ENCODE measurements at places on chromosomes 4 and X.

DNA sequence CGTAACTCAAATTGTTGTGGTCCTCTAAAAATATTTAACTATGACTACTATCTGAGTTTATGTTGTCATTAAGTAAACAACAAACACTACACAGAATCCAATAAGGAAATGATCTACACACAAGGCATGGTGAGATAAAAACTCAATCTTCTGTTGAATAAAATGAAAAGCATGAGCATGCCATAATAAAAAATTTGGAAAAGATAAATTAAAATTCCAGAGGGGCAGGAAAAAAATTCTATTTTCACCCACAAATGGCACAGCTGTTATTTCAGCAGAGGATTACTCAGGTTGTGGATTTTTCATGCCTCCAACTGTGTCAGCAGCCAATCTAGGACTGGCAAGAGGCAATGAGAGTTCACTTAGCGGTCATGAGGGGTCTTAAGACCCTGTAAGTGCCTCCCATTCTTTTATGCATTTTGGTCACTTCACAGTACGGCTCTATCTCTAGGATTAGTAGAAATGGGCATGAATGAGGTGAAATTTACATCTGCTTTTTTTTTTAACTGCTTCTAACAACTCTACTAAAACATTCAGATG, 639.8 kb upstream of the DIPK2B start:
- DNase-seq = no peak

GRCh38 chr4:141643557-141643956, 7.2 kb downstream of the IL15 start:
- no peak for DNase-seq

DNA sequence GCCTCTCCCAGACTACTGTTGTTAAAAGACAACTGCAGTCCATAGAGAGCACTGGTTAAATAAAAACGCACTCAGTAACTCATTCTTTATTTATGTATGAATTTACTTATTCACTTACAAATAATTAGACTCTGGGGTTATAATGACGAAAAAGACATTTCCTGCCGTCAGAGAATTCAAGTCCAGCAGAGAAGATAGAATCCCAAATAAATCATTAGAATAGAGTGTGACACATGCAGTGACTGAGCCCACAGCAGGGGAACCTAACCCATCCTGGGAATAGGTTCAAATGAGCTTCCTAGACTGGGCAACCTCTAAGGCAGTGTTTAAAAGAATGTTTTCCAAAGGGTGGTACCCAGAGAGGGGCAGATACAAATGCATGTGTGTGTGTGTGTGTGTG, 53.9 kb downstream of the FGFBP1 start:
- DNase-seq = no peak

GRCh38 chr4:172830295-172830764, 338.3 kb upstream of the GALNT7 start:
- DNase-seq = no peak

- no peak for DNase-seq
Observed at GRCh38 chrX:25020905-25021449, 5.2 kb upstream of the ARX start.

- DNase-seq = no peak
Observed at GRCh38 chrX:86369847-86370630, 221.8 kb downstream of the DACH2 start.

DNA sequence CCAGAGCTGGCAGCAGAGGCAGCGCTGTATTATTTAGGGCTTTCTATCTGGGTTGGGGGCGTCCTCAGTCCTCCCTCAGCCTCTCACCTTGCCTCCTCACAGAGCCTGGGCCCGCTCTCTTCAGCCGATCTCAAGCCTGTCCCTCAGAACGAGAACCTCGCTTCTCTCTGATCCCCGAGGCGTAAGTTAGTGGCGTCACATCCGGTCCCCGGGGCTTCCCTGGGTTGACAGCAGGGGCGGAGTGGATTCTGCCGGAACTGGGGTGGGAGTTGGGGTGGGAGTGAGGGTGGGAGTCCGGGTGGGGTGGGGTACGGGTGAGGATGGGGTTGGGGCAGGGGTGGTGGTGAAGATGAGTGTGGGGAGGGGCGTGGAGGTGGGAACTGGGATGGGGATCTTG, at the start of gene MAGEA10:
Gene MAGEA10, minus strand, starts transcription at position 190 of the 397 bp plus-strand sequence. CDS start 2,957 bp downstream, outside the sequence.
- DNase-seq = no peak

DNA sequence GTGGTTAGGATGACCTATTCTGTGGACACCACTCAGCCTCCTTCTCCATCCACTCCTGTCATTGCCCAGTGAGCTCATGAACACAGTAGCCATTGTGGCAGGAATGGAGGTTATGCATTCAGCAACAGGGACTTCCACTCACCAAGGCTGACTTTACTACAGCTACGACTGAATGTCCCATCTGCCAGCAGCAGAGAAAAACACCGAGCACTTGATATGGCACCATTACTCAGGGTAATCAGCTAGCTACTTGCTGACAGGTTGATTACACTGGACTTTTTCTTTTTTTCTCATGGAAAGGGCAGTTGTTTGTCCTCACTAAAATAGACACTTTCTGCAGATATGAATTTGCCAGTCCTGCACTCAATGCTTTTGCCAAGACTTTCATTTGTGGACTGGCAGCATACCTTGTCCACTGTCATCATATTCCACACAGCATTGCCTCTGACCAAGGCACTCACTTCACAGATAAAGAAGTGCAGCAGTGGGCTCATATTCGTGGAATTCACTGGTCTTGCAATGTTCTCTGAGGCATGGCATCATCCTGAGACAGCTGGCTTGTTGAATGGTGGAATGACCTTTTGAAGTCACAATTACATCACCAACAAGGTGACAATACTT, 37.3 kb upstream of the UGT2B4 start:
- no peak for DNase-seq

DNA sequence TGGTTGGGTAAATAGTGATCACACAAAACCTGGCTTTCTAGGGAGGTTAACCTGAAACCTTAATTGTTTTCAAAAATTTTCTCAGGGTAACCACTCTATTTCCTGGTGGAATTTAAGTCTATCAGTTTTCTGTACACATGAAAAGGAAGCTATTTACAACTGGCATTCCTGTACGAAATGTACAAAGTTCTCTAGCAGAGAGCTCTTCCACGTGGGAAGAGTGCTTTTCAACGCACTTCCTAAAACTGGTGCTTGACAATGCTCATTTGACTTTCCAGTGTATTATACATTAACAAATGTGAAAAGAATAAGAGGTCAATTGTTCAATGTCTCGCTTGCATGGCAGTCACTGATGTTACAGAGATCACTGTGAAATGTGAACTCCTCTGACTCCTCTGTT, 2.8 kb upstream of the SOD3 start:
- DNase-seq = no peak

DNA sequence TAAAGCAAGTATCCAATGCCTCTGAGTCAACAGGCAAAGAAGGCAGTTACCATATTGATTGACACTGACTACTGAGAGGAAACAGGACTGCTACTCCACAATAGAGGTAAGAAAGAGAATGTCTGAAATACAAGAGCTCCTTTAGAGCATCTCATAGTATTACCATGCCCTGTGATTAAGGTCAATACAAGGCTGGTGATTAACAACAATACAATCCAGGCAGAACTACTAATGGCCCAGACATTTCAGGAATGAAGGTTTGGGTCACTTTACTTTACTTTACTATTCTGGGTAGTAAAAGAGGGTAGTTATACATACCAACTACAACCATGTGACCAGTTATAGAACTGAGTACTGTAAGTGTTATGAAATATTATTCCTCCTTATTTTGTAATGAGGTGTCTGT, 44.5 kb downstream of the BRWD3 start:
- DNase-seq = no peak

GRCh38 chr4:56082829-56083228, 134.1 kb downstream of the CEP135 start:
- DNase-seq = no peak

- no peak for DNase-seq
Observed at GRCh38 chr4:114037988-114038387, 58.5 kb upstream of the ARSJ start.

- DNase-seq = no peak
Observed at GRCh38 chrX:133574716-133575115, 159.4 kb upstream of the GPC4 start.

DNA sequence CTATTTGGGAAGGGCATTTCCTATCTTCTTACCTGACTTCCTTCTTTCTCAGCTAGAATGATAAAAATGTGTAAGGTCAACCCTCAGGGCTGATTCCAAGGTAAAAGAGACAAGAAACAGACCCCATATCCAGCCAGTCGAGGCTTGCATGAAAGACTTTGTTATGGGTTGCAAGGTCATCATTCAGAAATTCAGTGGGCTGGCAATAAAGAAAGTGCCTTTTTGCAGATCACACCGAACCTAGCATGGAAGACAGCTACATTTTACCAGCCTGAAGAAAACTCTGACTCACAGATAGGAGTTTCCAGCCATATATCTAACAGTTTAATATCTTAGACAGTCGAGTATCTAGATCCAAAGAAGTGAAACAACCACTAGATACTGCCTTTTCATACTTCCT, 87.4 kb downstream of the PDGFC start:
- no peak for DNase-seq

GRCh38 chrX:22730542-22730941, 269.2 kb upstream of the DDX53 start:
- no peak for DNase-seq

DNA sequence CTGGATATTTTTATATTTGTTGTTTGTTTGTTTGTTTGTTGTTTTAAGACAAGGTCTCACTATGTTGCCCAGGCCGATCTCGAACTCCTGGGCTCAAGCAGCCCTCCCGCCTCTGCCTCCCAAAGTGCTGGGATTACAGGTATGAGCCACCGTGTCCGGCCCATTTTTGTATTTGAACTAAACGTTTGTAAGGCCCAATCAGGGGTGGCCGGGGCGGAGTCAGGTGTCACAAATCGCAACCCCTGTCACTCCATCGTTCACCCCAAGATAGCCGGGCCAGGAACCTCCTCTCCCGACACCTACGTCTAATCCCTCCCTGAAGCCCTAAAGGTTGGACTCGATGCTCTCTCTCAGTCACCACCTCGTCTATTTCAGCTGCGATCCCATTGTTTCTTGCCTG, 722 bp upstream of the EFHC2 start:
- no peak for DNase-seq

GRCh38 chr4:26458157-26458561, 32.1 kb downstream of the CCKAR start:
- DNase-seq = no peak

DNA sequence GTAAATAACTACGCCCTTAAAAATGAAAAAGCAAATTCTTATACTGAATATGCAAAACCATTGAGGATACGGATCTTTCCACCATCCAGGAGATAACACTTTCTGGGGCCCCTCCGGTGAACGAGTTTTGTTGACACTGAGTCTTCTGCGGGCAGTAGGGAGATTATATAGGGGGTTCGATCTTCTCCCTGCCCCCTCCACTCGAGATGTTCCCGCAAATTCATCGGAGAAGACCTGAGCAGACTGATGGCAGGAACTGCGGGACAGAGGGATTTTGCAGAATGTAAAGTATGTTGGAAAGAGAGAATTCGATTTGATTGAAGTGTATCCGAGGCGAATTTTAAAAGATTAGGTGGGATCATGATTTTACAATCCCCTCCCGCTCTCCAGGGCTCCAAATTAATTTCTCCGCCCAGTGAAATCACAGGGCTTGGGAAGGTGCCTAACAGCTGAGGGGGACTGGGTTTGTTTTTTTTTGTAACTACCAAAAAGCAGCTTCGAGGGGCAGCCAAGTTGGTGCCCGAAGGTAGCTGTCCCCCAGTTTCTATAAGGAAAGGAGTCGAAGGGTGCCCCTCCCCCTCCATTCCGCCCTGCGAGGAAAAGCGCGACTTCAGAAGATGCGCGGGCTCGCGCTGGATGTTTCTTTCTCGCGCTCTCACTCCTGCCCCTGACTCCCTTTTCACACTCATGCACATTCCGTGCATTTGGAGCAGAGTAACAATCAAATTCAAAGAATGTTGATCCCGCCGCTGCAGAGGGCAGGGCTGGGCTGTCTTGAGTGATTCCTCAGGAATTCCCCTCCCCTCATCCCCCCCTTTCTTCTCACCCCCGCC, 1.2 kb downstream of the TMEM255A start:
- no peak for DNase-seq

DNA sequence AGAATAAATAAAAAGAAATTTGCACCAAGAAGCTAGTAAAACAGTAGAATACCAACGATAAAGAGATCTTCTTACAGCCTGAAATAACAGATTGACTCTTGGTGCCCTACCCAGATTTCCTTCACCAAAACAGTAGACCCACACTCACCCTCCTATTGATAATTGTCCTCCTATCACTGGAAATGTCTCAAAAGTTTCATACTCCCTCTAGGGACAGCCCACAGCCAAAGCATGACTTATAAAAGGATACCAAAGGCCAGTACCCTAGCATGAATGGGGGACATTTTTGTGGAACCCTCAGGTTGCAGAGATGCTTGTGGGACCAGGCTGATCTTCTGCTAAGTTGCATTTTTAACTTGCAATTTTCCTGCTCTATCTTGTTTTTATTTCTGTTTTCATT, 104.1 kb downstream of the INPP4B start:
- DNase-seq = no peak

- DNase-seq = peak; percentile 71
Observed at GRCh38 chr4:152278505-152279233, 257.2 kb downstream of the FBXW7 start.

DNA sequence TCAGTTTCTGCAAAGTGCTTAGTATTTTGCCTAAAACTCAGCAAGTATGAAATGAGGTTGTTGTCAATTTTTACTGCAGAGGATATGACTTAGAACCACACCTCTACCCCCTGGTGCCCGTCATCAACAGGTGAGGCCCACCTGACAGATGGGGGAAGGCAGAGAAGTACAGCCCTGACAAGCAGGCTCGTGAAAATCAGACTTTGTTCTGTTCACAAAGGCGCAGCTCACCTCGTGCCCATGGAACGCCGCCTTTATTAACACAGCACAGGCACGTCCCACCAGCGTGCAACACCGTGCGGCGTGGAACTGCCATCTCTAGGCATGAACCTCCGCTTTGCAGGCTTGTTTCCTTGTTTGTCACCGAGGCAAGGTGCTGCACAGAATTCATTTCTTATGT, 13.3 kb downstream of the CYP4V2 start:
- no peak for DNase-seq

GRCh38 chrX:47771473-47771872, 65.2 kb upstream of the ZNF81 start:
- DNase-seq = no peak

DNA sequence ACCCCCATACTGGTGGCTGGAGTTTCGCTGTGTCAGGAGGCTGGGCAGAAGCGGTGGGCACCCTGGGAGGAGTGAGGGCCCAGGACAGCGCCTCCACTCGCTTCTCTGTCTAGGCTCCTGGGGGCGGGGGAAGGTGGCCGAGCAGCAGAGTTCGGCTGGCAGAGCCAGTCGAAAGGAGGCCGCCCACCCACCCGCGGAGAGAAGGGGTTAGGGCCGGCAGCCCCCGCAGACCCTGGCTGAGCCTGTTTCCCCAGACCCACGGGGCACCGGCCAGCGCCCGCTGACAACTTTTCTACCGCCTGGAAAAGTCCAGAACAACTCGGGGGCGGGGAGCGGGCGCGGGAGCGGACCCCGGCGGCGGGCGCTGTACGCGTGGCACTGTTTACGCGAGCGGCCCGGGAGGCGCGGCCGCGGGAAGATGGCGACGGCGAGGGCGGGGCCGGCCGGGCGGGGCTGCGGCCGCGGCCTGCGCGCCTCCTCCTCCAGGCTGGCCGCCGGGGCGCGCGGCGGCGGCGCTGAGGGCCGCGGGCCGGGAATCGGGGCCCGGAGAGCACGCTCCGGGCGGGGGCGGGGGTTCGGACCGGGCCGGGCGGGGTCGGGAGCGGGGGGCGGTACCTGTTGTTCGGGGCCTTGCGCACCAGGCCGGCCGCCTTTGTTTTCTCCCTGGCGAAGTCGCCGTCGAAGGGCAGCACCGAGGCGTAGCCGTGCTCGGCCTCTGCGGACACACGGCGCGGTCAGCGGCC, 628 bp downstream of the MXD4 start:
- DNase-seq = no peak
